ENCODE measurements at places on chromosomes 7 and 10.

DNA sequence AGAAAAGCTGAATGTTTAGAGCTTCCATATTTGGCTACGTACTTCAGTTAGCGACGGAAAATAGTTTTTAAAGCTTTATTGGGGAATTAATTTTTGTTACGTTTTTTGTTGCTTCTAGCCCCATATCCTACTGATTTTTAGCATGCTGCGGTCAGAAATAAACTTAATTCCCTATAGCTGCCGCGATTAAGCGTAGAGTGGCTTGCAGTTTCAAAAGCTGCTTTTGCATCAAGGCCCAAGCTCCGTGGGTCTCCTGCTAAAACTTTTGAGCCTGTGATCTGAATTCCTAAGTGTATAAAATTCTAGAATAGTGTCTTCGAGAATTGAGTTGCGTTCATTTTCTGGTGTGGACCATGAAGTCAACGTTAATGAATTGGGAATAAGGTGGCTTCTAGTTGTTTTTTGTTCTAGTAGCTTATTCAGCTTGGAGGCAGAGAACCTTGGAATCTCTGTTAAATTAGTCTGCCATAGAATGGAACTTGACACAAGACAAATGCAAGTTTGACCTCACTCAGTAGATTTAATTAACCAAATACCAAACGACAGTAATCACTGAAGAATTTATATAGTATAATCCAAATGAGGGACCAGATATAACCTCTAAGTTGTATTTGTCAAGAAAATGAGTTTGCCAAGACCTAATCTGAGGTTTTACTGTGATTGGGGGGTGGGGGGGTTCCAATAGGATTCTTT is 977 bp downstream of the CALU start:
- no peak for DNase-seq

GRCh38 chr7:50405221-50405620 is 44.9 kb downstream of the FIGNL1 start:
- DNase-seq = no peak

GRCh38 chr10:3478153-3478552 is 305.6 kb upstream of the PITRM1 start:
- DNase-seq = no peak

- DNase-seq = no peak
Measured at GRCh38 chr7:30805081-30805691, 34.0 kb downstream of the MINDY4 start.

- no peak for DNase-seq
Measured at GRCh38 chr7:98877692-98878364, 504 bp upstream of the TRRAP start.

DNA sequence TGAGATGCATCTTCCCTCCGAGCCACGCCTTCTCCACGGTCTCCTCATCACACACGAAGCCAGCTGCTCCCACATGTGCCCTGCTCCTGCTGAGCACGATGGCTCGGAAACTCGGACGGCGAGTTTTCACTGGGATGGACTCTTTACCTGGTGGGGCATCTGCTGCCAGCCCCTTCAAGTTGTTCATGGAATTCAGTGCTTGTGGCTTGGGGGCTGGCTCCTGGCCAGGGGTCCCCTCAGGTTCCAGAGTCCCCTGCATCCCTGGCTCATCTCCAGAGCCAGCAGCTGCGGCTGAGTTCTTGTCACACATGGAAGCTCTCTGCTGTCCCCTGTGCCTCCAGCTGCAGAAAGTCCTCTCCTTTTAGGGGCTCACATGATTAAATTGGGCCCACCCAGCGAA is 654.0 kb downstream of the SDK1 start:
- DNase-seq = no peak

DNA sequence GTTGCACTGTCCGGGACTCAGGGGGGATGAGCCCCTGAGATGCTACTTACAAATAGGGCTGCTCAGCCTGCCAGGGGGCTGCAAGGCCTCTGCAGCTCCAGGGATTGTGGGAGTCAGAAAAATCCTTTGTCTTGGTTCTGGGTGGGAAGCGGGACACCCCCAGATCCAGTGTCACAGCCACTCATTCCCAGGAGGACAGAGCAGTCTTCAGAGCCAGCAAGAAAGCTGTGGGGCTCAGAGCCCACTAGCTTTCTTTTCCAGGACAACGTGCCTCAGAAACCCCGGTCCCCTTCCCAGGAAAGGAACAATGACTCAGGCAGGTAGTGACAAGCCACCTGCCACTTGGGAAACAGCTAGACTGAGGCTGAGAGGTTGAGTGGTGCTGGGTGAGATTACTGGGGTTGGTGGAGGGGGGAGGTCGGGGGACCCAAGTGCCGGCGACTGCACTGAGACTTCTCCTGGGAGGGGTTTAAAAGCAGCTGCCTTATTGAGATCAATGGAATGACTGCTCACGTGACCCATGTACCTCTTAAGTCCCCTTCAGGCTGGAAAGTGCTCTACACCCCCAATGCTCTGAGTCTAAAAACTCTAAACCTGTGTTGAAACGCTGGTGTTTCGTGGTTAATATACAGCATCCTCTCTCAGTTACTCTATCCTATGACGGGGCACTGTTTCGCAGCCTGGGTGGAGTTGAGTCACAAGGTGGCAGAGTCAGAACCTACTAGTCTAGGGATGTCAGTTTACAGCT is 123.6 kb downstream of the UBE2H start:
- no peak for DNase-seq

GRCh38 chr10:131264110-131264788 is 47.3 kb downstream of the TCERG1L start:
- no peak for DNase-seq

DNA sequence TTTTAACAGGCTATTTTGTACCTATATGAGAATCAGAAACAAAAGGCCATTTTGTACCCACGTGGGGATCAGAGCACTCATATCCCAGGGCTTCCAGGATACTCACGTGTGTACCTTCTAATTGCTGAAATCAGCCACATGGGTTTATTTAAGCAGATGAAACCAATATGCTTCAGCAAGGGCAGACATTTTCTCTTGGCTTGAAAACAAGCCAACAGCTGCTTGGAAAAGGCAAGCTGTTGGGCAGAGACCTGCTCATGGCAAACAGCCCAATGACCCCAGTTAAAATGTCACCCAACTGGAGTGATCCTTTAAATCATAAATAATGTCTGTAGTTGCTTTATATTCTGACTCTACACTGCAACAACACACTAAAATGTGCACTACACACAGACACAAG is 26.5 kb upstream of the TOMM7 start:
- DNase-seq = no peak

GRCh38 chr7:676972-677385 is 49.5 kb upstream of the DNAAF5 start:
- no peak for DNase-seq

DNA sequence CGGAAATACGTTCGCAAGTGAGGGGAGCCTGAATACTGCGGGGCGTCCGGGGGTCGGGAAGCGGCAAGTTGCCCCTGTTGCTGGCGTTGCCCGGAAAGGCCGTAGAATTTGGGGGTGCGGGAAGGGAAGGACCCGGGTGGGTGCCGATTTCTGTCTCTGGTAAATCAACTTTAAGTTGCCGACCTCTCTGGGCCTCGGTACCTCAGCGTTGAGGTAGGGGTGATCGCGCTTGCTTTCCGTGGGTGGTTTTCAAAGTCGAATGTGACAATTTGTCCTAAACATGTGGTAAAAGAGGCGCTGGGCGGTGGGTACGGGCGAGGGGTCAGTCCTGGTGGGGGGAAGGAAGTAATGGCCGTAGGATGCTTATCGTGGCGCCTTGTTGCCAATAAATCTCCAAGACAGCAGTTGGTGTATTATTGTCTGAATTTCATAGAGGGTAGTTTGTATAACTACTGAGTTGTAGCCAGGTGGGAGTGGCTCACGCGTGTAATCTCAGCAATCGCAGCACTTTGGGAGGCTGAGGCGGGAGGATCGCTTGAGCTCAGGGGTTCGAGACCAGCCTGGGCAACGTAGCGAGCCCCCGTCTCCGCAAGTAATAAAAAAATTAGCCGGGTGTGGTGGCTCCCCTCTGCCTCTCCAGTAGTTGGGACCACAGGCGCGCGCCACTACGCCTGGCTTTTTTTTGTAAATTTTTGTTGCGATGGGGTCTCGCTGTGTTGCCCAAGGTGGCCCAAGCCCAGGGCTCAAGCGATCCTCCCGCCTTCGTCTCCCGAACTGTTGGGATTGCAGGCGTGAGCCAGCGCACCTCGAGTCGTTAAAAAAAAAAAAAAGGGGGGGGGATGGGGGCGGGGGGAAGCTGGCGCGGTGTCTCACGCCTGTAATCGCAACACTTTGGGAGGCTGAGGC is 644 bp downstream of the BUD23 start:
- no peak for DNase-seq

DNA sequence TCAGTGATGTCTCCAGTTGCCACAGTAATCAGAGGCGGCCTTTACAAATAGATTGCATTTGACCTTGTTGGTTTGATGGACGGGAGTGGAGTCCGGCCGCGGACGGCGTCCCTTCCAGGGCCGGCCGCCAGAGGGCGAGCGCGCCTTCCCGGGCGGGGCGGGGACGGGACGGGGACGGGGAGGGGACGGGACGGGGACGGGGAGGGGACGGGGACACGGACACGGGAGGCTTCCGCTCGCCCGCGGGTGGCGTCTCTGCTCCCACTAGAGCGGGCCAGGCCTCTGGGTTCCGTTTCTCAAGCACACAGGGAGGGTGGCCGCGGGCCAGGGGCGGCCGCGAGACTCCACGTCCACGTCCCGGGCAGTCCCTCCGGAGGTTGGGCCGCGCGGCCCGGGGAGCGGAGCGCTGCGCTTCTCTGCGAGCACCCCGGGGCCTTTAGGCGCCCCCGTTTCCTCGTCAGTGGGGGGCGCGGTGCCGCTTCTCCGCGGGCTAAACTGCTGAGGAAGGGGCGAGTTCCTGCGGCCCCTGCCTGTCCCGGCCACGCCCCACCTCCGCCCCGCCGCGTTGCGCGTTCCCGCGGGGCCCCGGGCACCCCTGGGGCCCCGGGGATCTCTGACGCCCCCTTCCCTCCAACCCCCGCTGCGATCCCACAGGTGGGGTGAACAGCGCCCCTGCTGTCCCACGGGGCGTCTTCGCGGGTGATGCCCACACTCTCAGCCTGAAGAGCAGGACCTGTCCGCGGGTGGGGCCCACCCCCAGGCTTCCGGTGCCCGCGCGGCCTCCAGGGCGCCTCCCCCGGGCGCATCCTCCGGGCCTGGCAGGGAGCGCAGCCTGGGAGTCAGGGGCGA is 84.2 kb upstream of the MKI67 start:
- DNase-seq = peak; percentile 28

- DNase-seq = no peak
Measured at GRCh38 chr7:50644114-50644513, 78.9 kb upstream of the DDC start.

DNA sequence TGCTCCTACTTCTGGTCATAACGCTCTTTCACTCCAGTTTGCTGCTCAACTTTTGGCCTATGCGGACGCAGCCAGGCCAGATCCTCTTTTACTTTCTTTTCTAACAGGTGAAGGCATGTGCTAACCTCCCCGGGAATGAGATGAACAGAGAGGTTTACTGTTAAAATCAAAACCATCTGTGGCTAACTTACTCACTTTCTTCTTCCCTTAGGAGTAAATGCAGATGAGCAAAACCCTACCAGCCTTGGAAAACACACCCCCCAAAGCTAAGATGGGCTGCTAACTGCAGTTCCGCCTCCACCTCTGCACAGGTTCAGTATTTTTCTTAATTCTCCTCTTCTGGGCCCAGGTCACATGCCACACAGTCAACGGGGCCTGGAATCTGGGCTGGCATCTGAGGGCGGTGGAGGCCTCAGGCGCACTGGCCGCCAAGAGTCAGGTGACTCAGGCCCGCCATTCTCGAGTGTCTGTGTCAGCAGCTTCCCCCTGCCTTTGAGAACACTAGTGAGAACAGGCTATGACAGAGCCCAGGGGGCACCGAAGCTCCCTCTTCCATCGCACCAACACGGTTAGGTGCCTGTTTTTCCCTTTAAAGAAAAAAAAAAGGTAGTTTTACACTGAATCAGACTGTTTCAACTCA is 11.1 kb downstream of the FAM53B start:
- no peak for DNase-seq

DNA sequence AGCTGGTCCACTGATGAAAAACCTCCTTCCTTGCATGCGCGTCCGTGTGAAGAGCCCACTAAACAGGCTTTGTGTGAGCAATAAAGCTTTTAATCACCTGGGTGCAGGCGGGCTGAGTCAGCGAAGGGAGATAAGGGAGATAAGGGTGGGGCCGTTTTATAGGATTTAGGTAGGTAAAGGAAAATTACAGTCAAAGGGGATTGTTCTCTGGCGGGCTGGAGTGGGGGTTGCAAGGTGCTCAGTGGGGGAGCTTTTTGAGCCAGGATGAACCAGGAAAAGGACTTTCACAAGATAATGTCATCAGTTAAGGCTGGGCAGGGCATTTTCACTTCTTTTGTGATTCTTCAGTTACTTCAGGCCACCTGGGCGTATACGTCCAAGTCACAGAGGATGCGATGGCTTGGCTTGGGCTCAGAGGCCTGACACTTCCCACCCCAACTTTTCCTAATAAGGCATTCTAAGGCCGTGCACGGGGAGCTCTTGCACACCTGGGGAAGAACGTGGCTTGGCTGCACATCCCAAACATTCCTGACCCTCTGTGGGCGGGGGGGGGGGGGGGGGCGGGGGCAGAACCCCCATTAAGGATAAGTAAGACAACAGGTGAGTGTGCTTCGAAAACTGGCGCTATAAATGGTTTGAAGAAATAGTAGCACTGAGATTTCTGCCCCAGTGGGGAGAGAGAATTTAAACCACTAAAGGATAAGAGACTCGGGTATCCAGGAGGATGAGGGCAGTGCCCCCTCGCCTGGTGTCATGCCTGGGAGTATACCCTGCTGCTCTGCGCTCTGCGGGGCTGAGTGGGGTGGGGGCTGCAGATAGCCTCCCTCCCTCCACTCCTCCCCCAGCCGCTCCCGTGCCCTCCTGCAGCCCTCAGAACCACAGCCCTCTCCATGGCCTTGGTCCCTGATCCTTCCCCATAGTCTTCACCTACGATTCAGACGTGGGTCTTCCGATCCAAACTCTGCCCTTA is 217.6 kb downstream of the MLLT10 start:
- no peak for DNase-seq

GRCh38 chr7:155763691-155764437 is 48.4 kb downstream of the SHH start:
- no peak for DNase-seq

- DNase-seq = no peak
Measured at GRCh38 chr7:42055171-42055570, 181.8 kb downstream of the GLI3 start.

DNA sequence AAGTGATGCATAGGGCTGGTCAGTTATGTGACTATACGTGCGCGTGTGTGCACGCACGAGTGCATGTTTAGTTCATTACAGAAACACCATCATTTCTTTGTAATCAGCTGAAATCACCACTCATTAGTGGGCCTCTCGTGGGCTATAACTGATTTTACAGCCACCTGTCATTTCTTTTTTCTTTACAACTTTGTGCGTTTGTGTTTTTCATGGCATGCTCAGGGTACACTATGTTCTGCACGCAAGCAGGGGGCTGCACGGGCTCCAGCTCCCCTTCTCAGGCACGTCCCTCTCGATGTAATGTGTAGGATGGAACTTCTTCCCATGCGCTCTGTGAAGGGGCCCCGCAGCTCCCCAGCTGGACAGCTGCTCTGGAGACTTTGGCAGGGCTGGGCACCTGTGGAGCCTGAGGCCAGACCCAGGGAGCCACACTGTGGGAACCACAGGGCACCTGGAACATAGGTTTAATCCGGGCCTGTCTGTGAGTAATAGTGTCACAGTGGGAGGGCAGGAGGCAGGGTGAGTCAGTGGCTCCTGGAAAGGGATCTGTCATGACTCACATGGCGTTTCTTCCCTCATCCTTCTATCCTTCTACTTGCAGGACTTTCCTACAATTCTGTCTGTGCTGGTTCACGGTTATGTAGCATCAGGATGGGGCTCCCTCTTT is 4.9 kb downstream of the GCK start:
- peak; percentile 88 for DNase-seq
